Glomerular endothelial cell (primary cell): ENCODE measurements at places on chromosomes 2 and 18.

GRCh38 chr2:80092474-80092873, 212.1 kb downstream of the LRRTM1 start:
- no peak for DNase-seq

DNA sequence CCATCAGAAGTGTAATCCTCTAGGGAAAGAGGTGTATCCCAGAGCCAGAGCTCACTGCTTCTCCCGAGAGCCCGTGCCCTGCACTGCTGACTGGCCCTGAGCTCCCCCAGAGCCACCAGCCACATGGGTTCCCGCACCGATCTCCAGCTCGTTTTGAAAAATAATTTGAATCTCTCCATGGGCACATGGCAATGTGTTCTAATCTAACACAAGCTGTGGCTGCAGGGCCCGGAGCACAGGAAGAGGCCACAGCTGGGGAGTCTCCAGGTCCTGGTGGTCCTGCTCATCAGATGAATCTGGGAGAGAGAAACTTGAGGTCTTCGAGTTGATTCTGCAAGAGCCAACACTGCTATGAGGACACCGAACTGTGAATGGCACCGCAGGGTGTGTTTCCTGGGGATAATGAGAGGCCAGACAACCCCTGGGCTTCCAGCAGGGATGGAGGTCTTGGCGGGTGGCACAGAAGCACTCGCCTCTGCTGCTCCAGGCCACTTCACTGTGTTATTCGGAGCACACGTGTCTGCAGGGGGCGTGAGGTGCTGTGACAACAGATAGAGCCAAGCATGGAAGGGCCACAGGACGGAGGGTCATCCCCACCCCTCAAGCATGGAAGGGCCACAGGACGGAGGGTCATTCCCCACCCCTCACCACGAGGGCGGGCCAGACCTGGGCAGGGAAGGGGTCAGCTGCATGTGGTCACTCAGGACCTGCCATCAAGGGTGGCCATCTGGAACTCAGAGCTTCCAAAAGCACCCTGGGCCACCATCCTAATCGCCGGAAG, 196.8 kb downstream of the NDUFA10 start:
- DNase-seq: no peak

GRCh38 chr2:95362486-95362885, 40.0 kb upstream of the FAHD2A start:
- no peak for DNase-seq

DNA sequence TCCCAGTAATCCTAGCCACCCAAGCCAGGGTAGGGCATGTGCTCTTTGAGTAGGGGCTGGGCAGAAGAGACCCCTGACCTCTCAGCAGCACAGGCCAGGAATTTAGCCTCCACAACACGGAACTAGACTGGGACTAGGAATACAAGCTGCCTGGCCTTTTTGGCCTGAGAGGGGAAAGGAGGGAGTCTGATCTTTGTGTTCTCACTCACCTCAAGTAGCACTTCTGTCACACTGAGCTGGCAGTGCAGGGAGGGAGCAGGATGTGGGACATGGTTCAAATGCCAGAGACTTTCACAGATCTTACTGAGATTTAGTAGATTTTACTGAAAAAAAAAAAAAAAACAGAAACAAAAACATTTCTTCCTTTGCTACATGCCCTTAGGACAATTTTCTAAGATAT, 395.2 kb downstream of the CMPK2 start:
- DNase-seq: no peak

GRCh38 chr18:41790687-41791086, 164.3 kb upstream of the PIK3C3 start:
- DNase-seq: no peak

GRCh38 chr2:47636596-47637264, 146.2 kb upstream of the MSH6 start:
- no peak for DNase-seq

DNA sequence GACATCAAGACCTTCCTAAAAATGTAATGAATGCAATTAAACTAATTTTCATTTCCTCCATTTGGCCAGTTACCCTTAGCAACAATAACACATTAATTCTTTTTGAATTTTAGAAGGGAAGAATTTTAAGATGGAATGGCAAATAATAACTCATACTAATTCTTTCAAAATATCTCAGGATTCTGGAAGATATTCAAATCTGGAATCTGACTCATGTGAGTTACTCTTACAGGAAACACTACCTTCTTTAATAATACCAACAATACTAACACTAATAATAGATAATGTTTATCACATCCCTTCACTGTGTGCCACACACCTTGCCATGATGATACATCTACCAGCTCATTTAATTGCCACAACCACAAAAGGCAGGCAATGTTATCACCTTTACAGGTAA, 46.4 kb downstream of the ZNF521 start:
- no peak for DNase-seq

DNA sequence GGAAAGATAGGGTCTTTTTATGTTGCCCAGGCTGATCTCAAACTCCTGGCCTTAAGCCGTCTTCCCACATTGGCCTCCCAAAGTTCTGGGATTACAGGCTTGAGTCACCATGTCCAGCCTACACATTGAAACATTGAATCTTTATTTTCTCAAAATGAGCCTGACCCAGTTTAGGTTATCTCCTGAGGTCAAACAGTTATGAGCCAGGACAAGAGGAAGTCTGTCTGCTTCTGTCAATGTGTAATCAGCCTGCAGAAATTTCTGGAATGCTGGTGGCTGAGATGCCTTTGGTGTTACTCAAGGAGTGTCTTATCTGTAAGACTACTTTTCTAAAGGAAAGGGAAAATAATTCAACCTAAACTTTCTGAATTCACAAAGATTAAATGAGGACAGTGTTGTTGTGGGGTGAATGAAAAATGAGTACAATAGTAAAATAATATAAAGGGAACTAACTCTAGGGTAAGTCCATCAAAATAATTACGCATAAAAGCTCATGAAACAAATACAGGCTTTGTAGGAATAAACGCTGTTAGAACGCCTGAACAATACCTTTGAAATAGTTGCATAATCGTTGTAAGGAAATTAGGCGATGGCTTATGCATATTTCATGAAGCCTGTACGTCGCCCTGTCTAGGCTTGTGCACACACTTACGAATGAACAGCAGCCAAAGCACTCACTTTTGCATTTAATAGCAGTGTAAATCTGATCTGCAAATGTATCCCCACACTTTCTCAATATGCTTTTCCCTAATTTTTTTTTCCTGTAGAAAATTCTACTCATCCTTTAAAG, 260.8 kb downstream of the RDH14 start:
- peak; percentile 97 for DNase-seq

DNA sequence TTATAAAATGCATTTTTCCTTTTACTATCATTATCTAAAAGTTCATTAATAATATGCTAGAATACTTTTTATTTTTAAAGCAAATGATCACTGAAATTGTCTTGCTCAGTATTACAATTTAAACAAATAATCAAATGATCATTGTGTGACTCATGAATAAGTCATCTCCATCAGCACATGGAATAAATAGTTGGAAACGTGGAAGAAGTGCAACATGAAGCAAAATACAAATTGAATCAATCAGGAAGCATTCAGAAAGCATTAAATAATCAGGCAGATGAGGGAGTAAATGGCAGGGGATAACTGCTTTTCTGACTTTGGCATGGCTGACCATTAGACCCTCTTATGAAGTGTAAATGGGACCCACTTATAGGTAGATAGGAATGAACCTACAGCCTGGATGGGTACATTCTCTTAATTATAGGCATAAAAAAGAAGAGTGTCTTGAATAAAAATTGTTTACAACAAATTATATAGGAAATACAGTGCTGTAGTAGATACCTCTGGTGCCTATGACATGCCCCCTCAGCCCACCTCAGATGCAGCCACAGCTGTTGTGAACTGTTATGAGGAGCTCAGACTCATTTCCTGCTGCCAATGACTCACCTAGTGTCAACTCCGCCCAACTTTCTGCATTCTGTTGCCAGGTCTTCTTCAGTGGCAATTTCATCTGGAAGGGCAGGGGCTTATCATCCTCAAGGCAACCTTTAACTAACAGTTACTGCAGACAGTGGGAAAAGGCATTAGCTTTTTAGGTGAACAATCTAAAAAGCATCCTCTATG, 936.0 kb downstream of the TRIB2 start:
- DNase-seq: peak; percentile 7

DNA sequence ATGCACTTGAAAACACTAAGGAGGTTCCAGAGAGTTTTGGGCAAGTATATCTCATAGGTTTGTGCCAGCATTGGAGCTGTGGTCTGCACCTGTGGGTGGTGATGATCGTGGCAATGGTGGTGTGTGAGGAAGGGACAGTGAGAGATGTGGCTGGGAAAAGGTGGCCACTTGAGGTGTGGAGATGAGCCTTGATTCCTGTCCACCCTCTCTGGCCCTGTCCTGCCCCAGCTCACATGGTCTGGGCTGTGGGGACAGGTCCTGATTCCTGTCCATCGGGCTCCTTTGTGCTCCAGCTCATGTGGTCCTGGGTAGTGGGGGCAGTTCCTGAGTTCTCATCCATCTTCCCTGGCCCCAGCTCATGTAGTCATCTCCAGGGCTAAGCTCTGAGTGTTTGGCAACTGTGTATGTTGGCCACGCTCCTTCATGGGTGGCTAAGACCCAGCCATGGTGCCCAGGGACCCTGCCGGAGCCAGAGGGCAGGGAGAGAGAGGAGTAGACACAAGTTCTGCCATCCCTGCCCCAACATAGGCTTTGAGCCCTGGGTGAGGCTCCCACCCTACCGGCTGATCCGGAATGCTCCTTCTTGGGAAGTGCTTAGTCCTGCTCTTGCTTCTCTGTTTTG, 294.4 kb upstream of the HDAC4 start:
- no peak for DNase-seq

DNA sequence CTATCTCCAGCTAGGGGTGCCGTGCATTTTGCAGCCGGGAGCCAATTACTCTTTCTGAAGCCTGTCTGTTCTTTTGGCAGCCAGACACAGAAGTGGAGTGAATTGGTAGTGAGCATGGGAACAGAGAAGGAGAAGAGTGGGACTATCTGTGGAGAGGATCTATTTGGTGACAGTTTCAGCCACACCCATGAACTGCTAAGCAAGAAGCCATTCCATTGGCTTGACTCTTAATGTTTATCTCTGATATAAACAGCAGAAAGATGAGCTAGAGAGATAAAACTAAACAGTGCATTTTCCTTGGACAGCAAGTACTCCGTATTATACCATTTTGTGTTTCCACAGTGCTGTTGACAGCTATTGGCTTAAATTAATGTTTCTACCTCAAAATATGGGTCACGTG, 259.6 kb upstream of the THUMPD2 start:
- no peak for DNase-seq

- DNase-seq: no peak
These were observed 17.3 kb downstream of the BCL2 start for GRCh38 chr18:63302220-63302619.

DNA sequence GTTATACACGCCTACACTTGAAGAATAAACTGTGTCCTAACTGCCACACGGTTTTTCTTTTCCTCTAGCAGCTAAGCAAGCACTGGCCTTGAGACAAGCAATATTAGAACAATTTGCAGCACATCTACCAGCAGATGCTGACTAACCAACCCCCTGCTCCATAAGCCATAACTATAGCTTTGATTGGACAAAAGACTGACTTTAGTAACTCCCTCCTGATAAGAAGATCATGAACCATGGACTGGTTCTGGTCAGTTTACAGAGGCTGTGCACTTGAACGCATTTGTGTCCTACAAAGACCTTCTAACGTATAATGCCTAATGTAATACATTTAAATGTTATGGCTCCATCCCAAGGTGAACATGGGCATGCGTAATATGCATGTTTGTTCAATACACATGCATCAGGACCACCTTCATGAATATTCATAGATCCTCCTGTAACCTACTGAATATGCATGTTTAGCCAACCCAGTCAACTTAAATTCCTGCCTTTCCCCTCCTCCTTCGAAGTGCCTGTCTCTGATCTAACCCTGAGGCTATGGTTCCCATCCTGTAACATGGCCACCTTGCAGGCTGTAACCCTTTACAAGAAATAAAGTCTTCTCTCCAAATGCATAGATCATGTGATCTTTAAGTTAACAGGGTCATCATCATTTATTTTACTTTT, 26.5 kb downstream of the SLC4A5 start:
- no peak for DNase-seq

- DNase-seq: no peak
These were observed 331.6 kb downstream of the KCNS3 start for GRCh38 chr2:18209934-18210639.

- no peak for DNase-seq
These were observed 143.7 kb downstream of the MC4R start for GRCh38 chr18:60228609-60229595.

DNA sequence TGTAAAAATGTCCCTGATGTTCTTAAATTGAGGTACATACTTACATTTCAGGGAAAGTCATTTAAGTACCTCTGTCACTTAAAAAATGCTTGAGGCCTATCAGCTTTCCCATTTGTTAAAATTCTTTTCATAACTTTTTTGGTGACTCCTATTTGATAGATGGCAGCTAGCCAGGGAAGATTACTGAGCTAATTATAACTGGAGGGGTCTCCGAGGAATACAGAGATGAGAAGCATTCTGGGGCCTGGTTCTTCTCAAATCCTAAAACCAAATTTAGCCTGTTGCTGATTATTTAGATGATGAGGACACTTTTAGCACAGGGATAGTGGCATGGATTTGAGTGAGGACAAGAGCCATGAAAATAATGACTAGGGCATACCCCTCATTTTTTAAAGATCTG, 4.8 kb downstream of the UGP2 start:
- no peak for DNase-seq

- DNase-seq: no peak
These were observed 126.6 kb downstream of the RTP5 start for GRCh38 chr2:241996100-241996499.

DNA sequence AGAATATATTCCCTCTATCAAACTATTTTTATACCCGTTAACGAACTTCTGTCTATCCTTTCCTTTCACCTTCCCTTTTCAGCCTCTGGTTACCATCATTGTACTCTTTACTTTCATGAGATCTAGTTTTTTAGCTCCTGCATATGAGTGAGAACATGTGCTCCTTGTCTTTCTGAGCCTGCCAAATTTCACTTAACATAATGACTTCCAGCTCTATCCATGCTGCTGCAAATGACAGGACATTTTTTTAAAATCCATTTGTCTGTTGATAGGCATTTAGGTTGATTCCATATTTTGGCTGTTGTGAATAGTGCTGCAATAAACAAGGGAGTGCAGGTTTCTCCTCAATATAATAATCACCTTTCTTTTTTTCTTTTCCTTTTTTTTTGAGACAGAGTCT, 8.2 kb upstream of the CCDC195 start:
- no peak for DNase-seq

GRCh38 chr2:127012868-127013267, 94.1 kb downstream of the BIN1 start:
- no peak for DNase-seq

- no peak for DNase-seq
These were observed 82.1 kb downstream of the RNF144A start for GRCh38 chr2:6999211-6999877.
